ENCODE measurements at places on chromosomes 1 and 21. TPM values are rescaled to one million over a fixed set of nuclear protein-coding genes. Genes with fewer than 3 reads are reported as not detected.

The SLC6A17 gene
- total RNA-seq: 0.46 TPM

The DMRTA2 gene
- total RNA-seq: 0.11 TPM

The CD1E gene
- not detected for total RNA-seq

The RGS4 gene
- total RNA-seq: not detected

The GPR153 gene
- 9.6 TPM for total RNA-seq

The NEXN gene
- 3.3 TPM for total RNA-seq

The PGD gene
- total RNA-seq: 289 TPM

The ALPL gene
- 84.8 TPM for total RNA-seq

The CA6 gene
- not detected for total RNA-seq

- DNase-seq: no peak
These were observed 37.6 kb downstream of the TFF3 start for GRCh38 chr21:42277593-42277992.

DNA sequence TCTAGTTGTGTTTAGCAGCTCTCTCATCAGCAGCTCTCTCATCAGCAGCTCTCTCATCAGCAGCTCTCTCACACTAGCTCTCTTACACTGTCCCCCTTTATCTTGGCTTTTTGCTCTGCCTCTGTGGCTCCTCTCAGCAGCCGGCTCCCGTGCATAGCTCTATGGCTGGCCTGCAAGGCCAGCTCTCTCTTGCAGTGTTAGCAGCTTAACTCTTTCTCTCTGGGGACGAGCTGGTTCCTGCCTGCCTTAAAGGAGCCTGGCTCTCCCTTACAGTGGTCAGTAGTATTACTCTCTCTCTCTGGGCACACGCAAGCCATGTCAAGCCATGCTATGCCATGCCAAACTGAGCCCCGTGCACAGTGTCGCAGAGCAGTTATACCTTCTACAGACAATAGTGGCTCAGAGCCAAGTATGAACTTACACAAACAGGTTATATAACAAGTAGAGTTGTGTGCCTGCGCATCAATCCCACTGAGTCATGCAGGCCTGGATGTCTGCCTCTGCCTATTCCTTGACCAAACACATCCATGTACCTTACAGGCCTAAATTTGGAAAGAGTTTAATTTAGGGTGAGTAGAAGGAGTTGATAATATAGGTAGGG is 295.9 kb downstream of the TPR start:
- no peak for DNase-seq

- no peak for DNase-seq
These were observed 88.3 kb upstream of the TNFSF4 start for GRCh38 chr1:173295391-173295790.

DNA sequence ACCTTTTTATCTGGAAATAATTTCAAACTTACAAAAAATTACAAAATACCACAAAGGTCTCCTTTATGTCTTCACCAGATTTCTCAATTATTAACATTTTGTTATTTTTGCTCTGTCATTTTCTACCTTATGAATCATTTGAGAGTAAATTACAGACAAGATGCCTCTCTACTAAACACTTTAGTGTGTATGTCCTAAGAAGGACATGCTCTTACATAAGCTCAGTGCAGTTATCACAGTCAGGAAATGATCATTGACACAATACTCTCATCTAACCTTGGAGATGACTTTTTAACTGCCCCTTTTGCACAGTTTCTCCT is 378.9 kb upstream of the RUNX1 start:
- DNase-seq: no peak

GRCh38 chr1:207862241-207862787 is 48.6 kb downstream of the CD34 start:
- DNase-seq: no peak

DNA sequence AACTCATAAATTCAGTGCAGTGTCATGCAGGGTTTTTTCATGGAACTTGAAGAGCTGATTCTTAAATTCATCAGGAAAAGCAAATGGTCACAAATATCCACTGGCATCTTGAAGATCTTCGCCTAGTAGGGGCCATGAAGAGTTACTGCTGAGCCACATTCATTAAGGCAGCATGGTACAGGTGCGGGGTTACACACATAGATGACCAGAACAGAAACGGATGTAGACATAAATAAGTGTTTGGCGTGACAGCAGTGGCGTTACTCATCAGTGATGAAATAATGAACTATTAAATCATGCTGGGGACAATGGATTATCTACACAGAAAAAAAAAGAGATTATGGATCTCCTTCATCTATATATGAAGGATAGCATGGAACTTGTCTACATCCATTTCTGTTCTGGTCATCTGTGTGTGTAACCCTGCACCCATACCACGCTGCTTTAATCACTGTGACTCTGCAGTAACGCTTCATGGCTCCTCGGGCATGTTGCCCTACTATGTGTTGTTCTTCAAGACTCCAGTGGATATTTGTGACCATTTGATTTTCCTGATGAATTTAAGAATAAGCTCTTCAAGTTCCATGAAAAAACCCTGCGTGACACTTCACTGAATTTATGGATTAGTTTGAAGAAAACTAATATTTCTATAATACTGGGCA is 161.3 kb downstream of the GALNT2 start:
- no peak for DNase-seq

DNA sequence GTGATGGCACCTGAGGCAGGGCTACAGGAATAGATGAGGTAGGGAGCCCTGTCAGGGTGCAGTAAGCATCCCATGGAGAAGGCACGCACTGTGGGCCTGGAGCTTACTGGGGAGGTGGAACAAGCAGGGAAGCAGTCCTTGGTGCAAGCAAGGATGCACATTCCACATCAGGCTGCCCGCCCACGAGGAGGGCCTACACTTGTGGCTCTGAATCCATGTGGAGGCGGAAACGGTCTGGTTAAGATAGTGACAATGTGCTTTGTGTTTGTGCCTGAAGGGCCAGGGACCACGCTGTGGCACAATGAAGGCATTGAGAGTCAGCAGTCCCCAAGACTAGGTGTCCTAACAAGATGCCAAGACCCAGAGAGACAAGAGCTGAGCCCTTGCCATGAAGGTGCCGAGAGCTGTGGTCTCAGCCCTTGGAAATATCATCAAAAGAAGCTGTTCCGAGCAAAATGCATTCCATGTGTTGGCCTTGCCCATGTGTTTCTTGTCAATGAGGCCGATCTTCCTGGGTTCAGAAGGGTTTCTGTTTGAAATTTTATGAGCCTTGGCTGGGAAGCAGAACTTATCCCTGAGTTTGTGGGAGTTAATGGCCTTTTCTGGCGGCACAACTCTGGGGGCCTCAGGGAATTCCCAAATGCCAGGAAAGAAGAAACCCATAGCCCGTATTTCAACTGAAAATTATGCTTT is 111.9 kb downstream of the NGF start:
- DNase-seq: no peak

- DNase-seq: no peak
These were observed 974 bp upstream of the FNBP1L start for GRCh38 chr1:93446837-93447451.

- DNase-seq: no peak
These were observed 109.5 kb upstream of the GRIK3 start for GRCh38 chr1:37143800-37144199.

DNA sequence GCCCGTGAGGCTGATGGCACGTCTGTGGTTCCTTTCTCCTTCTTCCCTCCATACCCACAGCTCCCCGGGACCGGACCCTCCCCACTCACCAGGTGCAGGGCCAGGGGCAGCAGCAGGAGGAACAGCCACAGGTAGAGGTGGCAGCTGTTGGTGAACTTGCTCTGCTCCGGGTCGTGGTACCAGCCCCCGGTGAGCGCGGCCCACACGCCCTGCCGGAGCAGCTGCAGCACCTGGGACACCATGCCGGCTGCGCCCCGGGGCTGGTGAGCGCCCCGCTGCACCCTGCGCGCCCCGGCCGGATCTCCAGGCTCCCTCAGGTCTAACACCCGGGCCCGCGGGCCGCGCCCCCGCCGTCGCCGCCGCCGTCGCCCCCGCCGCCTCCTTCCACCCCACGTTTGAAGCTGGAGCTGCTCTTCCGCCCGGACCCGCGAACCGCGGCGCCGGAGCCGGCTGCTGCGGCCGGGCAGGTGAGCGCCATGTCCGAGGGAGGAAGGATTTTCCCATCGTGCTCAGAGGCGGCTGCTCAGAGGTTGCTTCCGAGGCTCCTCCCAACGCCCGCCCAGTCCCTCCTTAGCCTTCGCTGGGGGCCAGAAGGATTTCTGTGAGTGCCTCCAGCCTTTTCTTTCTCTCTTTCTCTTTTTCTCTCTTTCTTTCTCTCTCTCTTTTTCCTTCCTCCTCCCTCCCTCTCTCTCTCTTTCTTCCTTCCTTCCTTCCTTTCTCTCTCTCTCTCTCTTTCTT is at the start of gene PCNX2:
Gene PCNX2, minus strand, starts transcription at position 489 of the 738 bp plus-strand sequence. Its CDS starts 247 bp downstream, at position 242.
- DNase-seq: peak; percentile 83

DNA sequence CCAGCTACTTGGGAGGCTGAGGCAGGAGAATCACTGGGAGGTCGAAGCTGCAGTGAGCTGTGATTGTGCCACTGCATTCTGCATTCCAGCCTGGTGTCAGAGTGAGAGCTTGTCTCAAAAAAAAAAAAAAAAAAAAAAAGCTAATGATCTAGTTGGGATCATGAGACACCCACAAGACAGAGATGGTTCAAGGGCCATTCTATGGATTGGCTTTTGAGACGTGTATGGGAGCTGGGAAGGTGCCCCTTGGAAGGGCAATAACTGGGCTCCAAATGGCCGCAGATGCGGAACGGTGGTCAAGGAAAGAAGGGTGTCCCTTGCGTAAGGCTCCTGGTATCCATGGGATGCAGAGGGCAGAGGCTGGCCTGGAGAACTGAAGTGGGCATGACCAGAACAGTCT is 6.8 kb upstream of the ADAM15 start:
- DNase-seq: no peak

- no peak for DNase-seq
These were observed 158.6 kb downstream of the SYT2 start for GRCh38 chr1:202551683-202552082.

All from H9 (cell line).